ENCODE measurements at places on chromosomes 3 and 15. TPM values are rescaled to one million over a fixed set of nuclear protein-coding genes. Genes with fewer than 3 reads are reported as not detected.

Gene PAQR9
- total RNA-seq = 2.0 TPM

Gene CACNA2D3
- total RNA-seq = 23.4 TPM

Gene GRK7
- 0.25 TPM for total RNA-seq

Gene NECTIN3
- 134 TPM for total RNA-seq

Gene CCR3
- total RNA-seq = not detected

Gene TBC1D21
- not detected for total RNA-seq

Gene LINGO1
- 46.2 TPM for total RNA-seq

Gene SNURF
- total RNA-seq = 18.2 TPM

Gene ANKUB1
- total RNA-seq = 0.25 TPM

Gene LDHAL6B
- total RNA-seq = not detected

Gene KCNAB1
- 19.9 TPM for total RNA-seq

Gene NAALADL2
- total RNA-seq = 2.7 TPM

Gene POLQ
- 2.0 TPM for total RNA-seq

Gene GOLGA8Q
- 0.25 TPM for total RNA-seq

Gene GOLGA8J
- total RNA-seq = not detected

Gene CHRM5
- 1.2 TPM for total RNA-seq

Gene ZNF770
- 94.7 TPM for total RNA-seq

Gene CPNE9
- total RNA-seq = 0.49 TPM

Gene CATSPER2
- 4.2 TPM for total RNA-seq

Gene KATNBL1
- total RNA-seq = 73.0 TPM

Gene CFAP100
- 2.5 TPM for total RNA-seq

Gene CIP2A
- total RNA-seq = 15.0 TPM

Gene GP5
- under 0.01 TPM for total RNA-seq

Gene DHFR2
- 8.1 TPM for total RNA-seq

Gene SLC22A13
- under 0.01 TPM for total RNA-seq

Gene SKIC8
- 39.8 TPM for total RNA-seq

Gene GOLGA8S
- under 0.01 TPM for total RNA-seq

Gene ROPN1
- not detected for total RNA-seq

Gene CCR8
- total RNA-seq = not detected

Gene ROBO1
- 278 TPM for total RNA-seq

Gene CERS3
- total RNA-seq = 0.74 TPM

Gene LRRC31
- not detected for total RNA-seq

Gene SERPINI2
- total RNA-seq = 0.74 TPM

Gene ZNF660
- total RNA-seq = 11.3 TPM

Gene CNTN4
- total RNA-seq = 70.6 TPM

Gene STRA6
- 4.4 TPM for total RNA-seq

Gene TGM5
- total RNA-seq = not detected

Gene GOLGA6L22
- total RNA-seq = not detected

Gene OGG1
- total RNA-seq = 51.9 TPM

Gene P3H2
- 3.7 TPM for total RNA-seq

Gene CLDN1
- total RNA-seq = 5.7 TPM

Gene RGMA
- total RNA-seq = 16.2 TPM

Gene CD276
- total RNA-seq = 36.6 TPM

Gene FBLN2
- total RNA-seq = 9.1 TPM

Gene ITIH1
- total RNA-seq = not detected

Gene BTLA
- total RNA-seq = 0.25 TPM

Gene IL12A
- 0.74 TPM for total RNA-seq

Gene LIPC
- total RNA-seq = not detected

Gene CADPS
- total RNA-seq = 202 TPM
